ENCODE measurements at places on chromosomes 5 and 9. TPM values are rescaled to one million over a fixed set of nuclear protein-coding genes. Genes with fewer than 3 reads are reported as not detected.

Gene IL9
- not detected for total RNA-seq

Gene SLC36A1
- 4.9 TPM for total RNA-seq

Gene DMGDH
- total RNA-seq, result not detected

Gene PAEP
- total RNA-seq, result not detected

Gene CHSY3
- total RNA-seq, result 0.15 TPM

Gene IFNA21
- total RNA-seq, result not detected

Gene IL4
- total RNA-seq, result not detected
